ENCODE measurements at places on chromosomes 2 and 18.

DNA sequence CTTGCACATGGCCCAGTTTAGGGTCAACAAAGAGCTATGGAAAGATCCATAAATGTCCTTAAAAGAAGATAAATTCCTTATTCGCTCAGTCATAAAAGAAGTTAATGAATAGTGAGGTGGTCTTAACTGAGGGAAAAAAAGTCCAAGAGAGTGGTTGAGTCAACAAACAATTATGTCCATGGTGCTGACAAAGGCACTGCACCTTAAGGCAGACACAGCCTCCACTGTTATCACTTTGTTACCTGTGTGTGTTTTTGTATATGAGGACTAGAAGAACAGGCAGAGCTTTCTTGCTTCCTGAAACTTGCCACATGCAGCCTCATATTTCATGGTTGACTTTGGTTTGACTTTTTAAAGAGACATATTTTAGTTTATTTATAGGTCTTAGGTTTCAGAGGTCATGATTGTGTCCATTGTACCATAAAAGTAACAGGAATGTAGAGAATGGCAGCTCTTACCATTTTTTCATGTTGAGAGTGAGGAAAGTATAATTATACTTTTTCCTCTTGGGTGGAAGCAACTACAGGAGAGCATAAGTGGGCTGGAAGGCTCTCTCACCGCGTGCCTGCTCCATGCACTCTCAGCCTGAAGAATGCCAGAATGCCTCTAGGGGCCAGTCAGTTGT is 93.6 kb downstream of the XRCC5 start:
- DNase-seq, result no peak

DNA sequence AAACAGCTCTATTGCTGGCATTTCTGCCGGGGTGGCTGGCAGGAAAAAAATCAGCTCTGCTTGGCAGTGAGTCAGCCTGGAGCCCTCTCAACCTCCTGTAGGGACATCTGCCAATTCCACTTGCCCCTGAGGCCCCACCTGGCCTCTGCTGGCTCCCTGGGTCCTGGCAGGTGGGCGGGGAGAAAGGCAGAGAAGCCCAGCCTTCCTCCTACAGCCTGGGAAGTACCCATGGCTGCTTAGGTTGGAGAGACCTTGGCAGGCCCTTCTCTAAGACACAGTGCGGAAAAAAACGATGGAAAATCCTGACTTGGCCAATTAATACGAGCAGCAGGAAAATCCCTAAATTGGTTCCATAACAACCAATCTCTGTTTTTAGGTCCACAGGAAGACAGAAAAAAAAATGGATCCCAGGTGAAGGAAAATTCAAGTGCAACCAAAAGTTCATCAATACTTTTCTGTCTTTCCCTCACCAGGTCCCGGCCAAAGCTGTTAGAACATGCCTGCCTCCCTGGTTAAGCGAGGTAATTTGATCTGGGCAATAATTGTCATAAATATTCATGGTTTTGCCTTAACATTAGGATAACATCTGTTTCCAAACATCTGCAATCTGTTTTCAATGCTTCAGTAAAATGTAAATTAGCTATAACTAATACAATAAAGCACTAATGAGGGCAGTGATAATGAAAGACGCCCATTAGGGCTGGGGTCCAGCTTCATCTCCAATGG is 245.9 kb downstream of the TFCP2L1 start:
- DNase-seq, result no peak

- no peak for DNase-seq
Observed at GRCh38 chr2:191688934-191689695, 11.2 kb downstream of the NABP1 start.

DNA sequence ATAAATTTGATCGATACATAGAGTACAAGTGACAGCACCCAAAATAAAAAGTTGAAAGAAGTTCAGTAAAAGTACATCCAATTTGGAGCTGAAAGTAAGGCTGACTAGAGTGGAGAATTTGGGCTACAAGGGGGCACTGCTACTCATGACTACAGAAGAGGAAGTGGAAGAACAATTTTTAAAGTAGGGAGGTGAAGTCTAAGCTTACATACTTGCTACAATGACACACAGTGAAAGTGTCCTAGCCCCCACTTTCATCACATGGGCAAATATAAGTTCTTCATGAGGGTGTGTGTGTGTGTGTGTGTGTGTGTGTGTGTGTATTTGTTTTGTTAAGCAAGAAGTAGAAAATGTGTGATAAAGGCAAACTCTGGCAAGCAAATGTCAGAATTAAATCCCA is 45.7 kb downstream of the MAP3K2 start:
- no peak for DNase-seq

GRCh38 chr18:45503990-45504389 is 111.3 kb upstream of the SLC14A2 start:
- DNase-seq, result no peak

DNA sequence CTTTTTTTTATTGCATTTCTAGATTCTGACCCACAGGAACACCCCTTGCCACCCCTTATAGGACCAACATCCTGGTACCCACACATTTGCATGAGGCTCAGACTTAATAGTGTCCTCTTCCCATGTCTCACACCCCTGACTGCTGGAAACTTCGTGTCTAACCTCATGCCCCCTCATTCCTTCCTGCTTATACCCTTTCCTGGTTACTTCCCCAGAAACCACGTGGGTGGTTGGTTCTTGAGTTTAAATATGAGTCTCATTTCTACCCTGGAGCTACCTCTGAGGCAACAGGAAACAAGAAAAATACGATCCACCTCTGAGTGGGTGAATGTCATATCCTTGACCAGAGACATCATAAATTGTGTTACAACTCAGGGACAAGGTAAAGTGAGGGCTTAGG is 1.6 kb downstream of the TNP1 start:
- DNase-seq, result no peak

DNA sequence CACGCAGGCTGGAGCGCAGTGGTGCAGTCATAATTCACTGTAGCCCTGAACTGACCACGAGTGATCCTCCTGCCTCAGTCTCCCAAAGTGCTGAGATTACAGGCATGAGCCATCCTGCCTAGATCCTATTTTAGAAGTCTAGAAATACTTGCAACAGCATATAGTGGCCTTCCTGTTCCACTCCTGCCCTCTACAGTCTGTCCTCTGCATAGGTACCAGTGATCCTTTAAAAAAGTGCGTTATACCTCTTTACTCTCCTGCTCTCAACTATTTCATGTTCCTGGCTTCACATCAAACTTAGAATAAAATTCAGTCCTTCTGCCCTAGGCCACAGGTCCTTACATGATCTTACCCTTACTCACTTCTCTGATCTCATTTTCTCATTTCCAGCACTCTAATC is 6.0 kb downstream of the COMMD1 start:
- DNase-seq, result no peak
